ENCODE measurements at places on chromosomes 3 and 15.
A peak's percentile ranks its signal among the peaks of the same experiment; 100 is the strongest.

DNA sequence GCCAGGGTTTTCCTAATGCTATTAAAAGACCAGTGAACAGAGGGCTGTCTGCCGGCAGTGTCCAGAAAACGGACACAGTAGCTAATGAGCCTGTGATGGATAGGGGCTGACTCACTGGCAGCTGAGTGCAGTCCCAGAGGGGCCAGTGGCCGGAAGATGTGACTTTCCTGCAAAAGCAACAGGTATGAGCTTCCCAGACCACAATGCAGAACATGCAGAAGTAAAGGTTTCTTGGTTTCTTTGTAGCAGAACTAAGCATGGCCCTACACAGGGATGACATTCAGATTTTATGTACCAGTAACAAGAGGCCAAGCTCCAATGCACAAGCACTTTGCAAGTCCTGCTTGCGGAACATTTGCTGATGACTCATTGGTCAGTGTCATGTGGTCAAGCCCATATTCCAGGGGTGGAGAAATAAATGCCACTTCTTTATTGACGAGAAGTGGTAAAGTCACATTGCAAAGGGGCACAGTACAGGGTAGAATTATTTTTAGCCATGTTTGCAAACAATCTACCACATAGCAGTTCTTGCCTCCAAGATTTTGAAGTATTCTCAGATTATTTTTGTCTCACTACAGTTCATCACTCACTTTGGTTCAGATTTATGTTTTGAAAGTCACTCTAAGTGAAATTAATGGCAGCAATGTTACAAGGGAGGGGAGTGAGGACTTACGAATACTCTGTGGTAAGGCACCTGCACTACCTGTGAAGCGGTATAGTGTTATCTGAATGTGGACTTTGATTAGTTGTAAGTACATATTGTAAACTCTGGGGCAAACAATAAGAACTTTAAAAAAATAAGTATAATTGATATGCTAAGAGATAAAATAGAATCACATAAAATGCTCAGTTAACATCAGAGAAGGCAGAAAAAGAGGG, 263.3 kb downstream of the ABHD5 start:
- peak; percentile 66 for DNase-seq

- no peak for DNase-seq
Measured at GRCh38 chr3:130712718-130713423, 33.8 kb downstream of the PIK3R4 start.

- DNase-seq: no peak
Measured at GRCh38 chr3:129439226-129439816, 427 bp downstream of the MBD4 start.

DNA sequence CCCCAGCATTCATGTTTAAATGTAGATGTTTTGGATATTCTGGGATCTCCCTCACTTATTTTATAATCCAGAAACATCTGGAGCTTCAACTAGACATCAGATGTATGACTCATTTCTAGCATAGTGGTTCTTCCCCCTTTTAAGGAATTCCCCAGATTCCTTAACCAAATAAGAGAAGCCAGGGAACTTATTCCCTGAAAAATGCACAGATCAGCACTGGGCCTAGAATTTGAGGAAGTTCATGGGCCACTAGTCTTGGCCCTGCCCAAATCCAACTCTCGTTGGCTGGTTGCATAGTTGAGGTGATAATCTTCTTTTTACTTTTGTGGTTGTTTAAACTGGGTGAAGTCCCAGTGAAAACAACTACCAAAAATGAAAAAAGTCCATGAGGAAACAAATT, 20.4 kb downstream of the RARRES1 start:
- peak; percentile 59 for DNase-seq

GRCh38 chr3:39063143-39063542, 11.3 kb downstream of the WDR48 start:
- no peak for DNase-seq

DNA sequence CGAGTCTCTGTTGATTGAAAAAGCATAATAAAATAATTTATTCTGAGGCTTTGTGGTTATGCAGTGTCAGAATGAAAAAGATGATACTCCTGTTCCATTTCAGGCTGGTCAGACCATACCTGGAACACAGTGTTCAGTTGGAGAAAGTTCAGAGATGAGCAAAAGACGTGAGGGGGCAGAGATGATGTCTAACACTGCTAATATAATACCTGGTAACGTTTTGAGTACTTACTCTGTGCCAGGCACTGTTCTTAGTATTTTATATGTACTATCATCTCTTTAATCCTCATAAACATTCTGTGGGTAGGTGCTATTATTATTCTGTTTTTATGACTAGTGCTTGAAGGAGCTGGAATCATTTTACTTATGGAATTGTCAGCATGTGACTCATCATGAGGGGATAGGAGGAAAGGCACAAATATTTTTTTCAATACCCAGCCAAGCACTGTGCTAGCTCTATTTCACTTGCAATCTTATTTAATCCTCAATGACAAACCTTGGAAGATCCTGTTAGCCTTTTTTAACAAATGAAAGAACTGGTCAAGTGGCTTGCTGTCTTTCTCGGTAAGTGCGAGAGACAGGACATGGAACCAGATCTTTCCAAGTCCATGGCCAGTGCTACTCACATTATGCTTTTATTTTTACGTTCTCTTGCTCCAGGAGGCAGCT, 31.8 kb downstream of the IQGAP1 start:
- peak; percentile 90 for DNase-seq

GRCh38 chr3:171561596-171562323, 101.6 kb upstream of the TNIK start:
- DNase-seq: no peak

- no peak for DNase-seq
Measured at GRCh38 chr15:39472621-39473297, 108.1 kb upstream of the THBS1 start.

- no peak for DNase-seq
Measured at GRCh38 chr3:128345196-128345595, 121.5 kb downstream of the DNAJB8 start.

DNA sequence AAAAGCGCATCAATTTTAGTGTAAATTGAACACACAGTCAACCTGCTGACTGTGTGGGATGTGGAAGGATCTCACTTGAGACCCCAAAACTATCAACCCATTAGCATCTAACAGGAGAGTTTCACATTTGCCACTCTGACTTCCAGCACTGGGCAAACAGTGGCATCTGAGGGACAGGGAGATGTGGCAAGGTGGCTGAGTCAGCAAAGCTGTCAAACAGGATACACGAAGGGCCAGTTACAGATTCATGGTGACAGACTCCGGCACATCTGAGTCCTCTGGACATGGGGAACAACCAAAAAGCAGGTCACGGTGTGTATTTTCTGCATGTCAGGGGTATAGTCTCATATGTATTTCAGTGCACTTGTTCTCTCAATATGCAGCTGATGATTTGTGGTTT, 573.4 kb upstream of the PPP2R3A start:
- DNase-seq: no peak

DNA sequence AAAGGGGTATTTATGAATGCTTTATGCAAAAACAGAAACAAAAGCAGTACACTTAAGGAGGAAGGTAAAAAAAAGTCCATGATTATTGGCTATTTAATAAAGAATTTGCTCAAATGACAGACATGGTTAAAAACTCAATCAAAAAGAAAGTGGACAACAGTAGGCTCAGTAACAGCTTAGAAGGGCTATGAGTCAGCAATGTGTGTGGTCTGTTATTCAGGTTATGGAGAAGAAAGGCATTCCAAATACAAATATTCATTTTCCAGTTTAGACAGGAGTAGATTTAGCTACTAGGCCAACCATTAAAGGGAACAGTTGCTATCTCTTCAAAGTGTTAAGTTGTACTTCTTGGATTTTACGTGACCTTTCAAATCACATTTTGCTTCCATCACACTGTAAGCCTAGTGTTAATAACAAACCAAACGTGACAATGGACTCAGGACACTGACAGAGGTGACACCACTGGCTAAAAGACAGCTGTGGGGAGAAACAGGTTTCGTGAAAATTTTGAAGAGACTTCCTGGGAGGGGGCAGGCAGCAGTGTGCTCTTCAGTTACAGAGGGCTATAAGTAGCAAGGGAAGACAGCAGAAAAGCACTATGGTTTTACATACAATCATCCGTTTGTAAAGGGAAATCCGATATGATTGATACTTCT, 41.7 kb upstream of the MYO5C start:
- DNase-seq: peak; percentile 47

- DNase-seq: no peak
Measured at GRCh38 chr3:134656211-134656800, 5.5 kb upstream of the KY start.

GRCh38 chr3:171178714-171179113, 152.2 kb upstream of the SLC2A2 start:
- no peak for DNase-seq
